Upper lobe of left lung (tissue), 6 donors: ENCODE measurements at places on chromosomes 16 and 17. TPM values are rescaled to one million over a fixed set of nuclear protein-coding genes. Genes with fewer than 3 reads are reported as not detected.
A peak's percentile ranks its signal among the peaks of the same experiment; 100 is the strongest.

DNA sequence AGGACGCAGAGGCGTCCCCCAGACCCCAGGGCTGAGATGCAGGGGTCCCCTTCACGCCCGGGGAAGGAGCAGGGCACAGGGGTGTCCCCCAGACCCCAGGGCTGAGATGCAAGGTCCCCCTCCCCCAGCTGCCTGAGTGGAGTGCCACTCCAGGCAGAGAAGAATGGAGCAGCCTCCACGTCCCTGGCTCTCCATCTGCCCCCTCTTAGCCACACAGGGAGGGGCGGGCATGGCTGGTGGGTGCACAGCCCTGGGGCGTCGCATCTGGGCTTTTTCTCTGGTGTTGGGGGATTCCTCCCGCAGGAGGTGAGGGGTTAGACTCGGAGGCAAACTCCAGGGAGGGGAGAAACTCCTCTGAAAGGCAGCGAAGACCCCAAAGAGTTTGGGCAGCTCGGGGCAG lies 17.5 kb downstream of the CIBAR2 start:
- H3K4me1 ChIP-seq = peaks cover 14% of the 10 kb centered on the region
- H3K27ac ChIP-seq = no peak overlapping the region
- no peaks in the 10 kb centered on the region for H3K36me3 ChIP-seq
- H3K27me3 ChIP-seq = no peaks in the 10 kb centered on the region
- H3K4me3 ChIP-seq = no peak overlapping the region
- DNase-seq = no peak

GRCh38 chr17:46940692-46941404 lies 17.9 kb downstream of the GOSR2 start:
- H3K36me3 ChIP-seq = peaks cover 45% of the 10 kb centered on the region
- DNase-seq = peak; percentile 51
- H3K4me3 ChIP-seq = no peak overlapping the region
- H3K4me1 ChIP-seq = peaks cover 21% of the 10 kb centered on the region
- H3K27me3 ChIP-seq = no peaks in the 10 kb centered on the region

DNA sequence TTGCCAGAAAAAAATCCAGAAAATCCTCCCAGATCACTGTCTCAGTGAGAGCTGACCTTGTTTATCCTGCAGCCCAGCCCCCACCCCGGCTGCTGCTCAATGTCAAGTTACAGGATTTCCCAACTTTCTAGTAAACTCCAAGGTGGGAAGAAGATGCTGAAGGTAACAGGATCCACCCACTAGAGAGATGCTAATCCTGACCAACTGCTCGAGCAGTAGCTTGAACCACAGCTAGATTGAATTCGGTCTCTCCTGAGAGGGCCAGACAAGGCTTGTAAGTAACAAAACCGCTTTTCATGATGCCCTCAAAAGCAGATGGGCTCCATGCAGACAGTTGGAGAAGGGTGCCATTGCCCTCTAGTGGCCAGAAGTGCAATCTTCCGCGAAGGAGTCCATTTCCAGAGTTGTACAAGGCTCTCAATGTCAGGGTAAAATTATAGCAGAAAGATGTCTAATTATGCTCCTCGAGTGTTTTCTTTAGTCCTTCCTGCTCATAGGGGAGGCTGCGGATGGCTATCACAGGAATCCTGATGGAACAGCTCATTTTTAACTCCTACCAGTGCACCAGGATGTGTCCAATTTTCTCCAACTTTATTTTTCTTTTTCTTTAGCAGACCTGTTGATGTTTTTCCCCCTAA lies 3.9 kb downstream of the CDH11 start:
- H3K4me3 ChIP-seq = no peak overlapping the region
- no peak overlapping the region for H3K27ac ChIP-seq
- DNase-seq = no peak

DNA sequence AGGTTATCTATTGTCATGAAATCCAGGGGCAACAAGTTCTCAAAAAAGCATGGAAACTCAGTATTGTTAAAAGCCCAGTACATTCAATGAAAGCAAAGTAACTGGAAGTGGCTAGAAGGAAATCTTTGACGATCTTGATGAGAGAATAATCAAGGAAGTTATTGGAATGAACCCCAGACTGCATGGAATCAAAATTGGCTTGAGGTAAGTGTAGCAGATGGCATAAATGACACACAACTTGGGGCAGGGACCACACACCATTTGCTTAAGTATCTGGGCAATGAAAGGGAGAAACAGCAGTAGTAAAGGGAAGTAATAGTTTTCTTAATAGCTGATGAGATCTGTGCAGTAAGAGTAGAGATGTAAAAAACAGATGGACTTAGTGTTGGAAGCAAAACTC lies 238.0 kb downstream of the HS3ST3A1 start:
- H3K4me1 ChIP-seq = no peaks in the 10 kb centered on the region
- H3K4me3 ChIP-seq = no peak overlapping the region
- no peak for DNase-seq
- no peak overlapping the region for H3K27ac ChIP-seq
- H3K27me3 ChIP-seq = no peaks in the 10 kb centered on the region

Gene YBX2
- total RNA-seq = 0.74 TPM

Gene SDR42E1
- total RNA-seq = 5.0 TPM

DNA sequence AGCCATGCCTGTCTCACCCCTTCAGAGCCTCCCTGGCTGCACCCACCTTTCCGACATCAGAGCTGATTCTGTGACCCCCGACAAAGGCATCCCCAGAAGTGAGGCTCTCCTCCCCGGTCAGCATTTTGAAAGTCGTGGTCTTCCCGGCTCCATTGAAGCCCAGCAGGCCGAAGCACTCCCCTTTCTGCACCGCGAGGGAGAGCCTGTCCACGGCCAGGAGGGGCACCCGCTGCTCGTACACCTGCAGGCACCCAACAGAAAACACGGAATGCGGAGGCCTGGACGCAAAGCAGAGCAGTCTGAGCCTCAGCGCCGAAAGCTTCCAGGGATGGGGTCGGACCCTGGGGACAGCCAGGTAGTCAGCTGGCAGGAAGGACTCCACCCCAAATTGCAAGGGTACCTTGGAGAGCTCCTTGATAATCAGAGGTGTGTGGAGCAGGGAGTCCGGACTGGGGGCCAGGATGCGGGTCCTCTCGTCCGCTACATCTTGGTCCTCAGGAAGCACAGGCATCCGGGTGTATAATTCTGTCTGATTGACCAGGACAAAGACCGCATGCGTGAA lies 13.1 kb upstream of the RNPS1 start:
- no peak overlapping the region for H3K4me3 ChIP-seq
- H3K4me1 ChIP-seq = no peaks in the 10 kb centered on the region
- H3K27me3 ChIP-seq = no peaks in the 10 kb centered on the region
- no peak for DNase-seq
- peaks cover 74% of the 10 kb centered on the region for H3K36me3 ChIP-seq

Gene SGCA
- 16.9 TPM for total RNA-seq

DNA sequence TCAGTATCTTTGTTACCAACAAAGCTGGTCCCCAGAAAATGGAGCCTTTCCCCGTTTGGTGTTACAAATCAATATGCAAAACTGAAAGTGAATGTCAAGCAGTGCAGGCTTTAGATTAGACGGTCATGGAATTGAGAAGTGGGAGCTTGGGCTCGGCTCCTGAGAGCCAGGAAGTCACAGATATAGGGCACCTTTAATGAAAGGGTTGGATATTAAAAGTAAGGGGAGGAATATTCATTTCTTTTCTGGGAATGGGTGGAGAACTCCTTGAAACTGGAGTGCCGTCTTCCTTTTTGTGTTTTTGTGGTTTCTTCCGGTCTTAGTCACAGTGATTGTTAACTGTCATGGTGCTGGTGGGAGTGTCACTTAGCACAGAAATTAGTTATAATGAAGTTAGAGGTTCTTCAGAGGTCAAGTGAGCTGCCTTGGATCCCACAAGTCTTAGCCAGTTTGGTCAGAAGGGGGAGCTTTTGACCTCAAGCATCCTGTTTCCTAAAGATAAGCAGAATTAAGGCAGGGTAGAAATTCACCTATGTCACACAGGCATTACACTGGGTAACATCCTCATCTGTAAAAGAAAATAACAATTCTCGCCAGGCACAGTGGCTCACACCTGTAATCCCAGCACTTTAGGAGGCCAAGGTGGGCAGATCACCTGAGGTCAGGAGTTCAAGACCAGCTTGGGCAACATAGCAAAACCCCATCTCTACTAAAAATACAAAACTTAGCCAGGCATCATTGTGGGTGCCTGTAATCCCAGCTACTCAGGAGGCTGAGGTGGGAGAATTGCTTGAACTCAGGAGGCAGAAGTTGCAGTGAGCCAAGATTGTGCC lies 9.6 kb upstream of the EIF1 start:
- peak overlapping the region; percentile 89 for H3K27ac ChIP-seq
- no peaks in the 10 kb centered on the region for H3K36me3 ChIP-seq
- H3K4me3 ChIP-seq = no peak overlapping the region
- DNase-seq = peak; percentile 74
- peaks cover 32% of the 10 kb centered on the region for H3K4me1 ChIP-seq
